Esophagus (tissue), 2 donors: ENCODE measurements at places on chromosomes 2 and 18. TPM values are rescaled to one million over a fixed set of nuclear protein-coding genes. Genes with fewer than 3 reads are reported as not detected.

CCDC88A gene
- polyA plus RNA-seq, result 7.0 TPM

HJURP gene
- 9.5 TPM for polyA plus RNA-seq

GPR17 gene
- 1.6 TPM for polyA plus RNA-seq

ST8SIA5 gene
- 0.02 TPM for polyA plus RNA-seq

EPHA4 gene
- polyA plus RNA-seq, result 4.5 TPM

C2orf15 gene
- polyA plus RNA-seq, result 0.63 TPM

LRRTM4 gene
- polyA plus RNA-seq, result not detected

FOXI3 gene
- polyA plus RNA-seq, result not detected

LRRC30 gene
- polyA plus RNA-seq, result not detected

VSNL1 gene
- polyA plus RNA-seq, result 35.7 TPM

PSMD14 gene
- polyA plus RNA-seq, result 32.2 TPM

GRHL1 gene
- polyA plus RNA-seq, result 94.7 TPM

DNAJC5G gene
- polyA plus RNA-seq, result 0.14 TPM

KCNE4 gene
- polyA plus RNA-seq, result 0.64 TPM

AP1S3 gene
- polyA plus RNA-seq, result 2.2 TPM

LRATD1 gene
- polyA plus RNA-seq, result 25.8 TPM

RFTN2 gene
- polyA plus RNA-seq, result 0.38 TPM

TWIST2 gene
- 5.2 TPM for polyA plus RNA-seq

ANKRD30B gene
- polyA plus RNA-seq, result not detected

SPP2 gene
- polyA plus RNA-seq, result not detected

UPP2 gene
- polyA plus RNA-seq, result not detected

ZNF396 gene
- polyA plus RNA-seq, result 0.74 TPM

B3GNT7 gene
- polyA plus RNA-seq, result 1.9 TPM

NCKAP5 gene
- polyA plus RNA-seq, result 3.0 TPM

CXCR1 gene
- polyA plus RNA-seq, result 0.11 TPM

COL3A1 gene
- 25.2 TPM for polyA plus RNA-seq

SLC25A12 gene
- 8.9 TPM for polyA plus RNA-seq

IL1F10 gene
- 0.51 TPM for polyA plus RNA-seq

SRD5A2 gene
- polyA plus RNA-seq, result not detected

TFCP2L1 gene
- 4.3 TPM for polyA plus RNA-seq

REEP1 gene
- polyA plus RNA-seq, result 2.9 TPM

NEU4 gene
- polyA plus RNA-seq, result 0.04 TPM

SLC9A2 gene
- 0.06 TPM for polyA plus RNA-seq

CRACDL gene
- polyA plus RNA-seq, result 15.8 TPM

PXDN gene
- polyA plus RNA-seq, result 1.1 TPM

SERPINB4 gene
- polyA plus RNA-seq, result 68.4 TPM

CNGA3 gene
- polyA plus RNA-seq, result 0.02 TPM

NEU2 gene
- not detected for polyA plus RNA-seq

NLRC4 gene
- polyA plus RNA-seq, result 0.12 TPM

KLHL41 gene
- polyA plus RNA-seq, result 0.31 TPM

DYNAP gene
- 27.8 TPM for polyA plus RNA-seq

GNLY gene
- polyA plus RNA-seq, result 1.2 TPM

VAMP8 gene
- polyA plus RNA-seq, result 430 TPM

ALPP gene
- not detected for polyA plus RNA-seq

CKAP2L gene
- 3.5 TPM for polyA plus RNA-seq

GALNT14 gene
- 17.2 TPM for polyA plus RNA-seq

SCN3A gene
- 0.04 TPM for polyA plus RNA-seq

TCF4 gene
- 4.8 TPM for polyA plus RNA-seq

NOSTRIN gene
- 3.4 TPM for polyA plus RNA-seq

LCT gene
- 0.01 TPM for polyA plus RNA-seq

ZNF2 gene
- 0.90 TPM for polyA plus RNA-seq

ASB18 gene
- not detected for polyA plus RNA-seq

LINC00305 gene
- polyA plus RNA-seq, result not detected

SERPINB13 gene
- 228 TPM for polyA plus RNA-seq

MRPL53 gene
- polyA plus RNA-seq, result 60.6 TPM

MGAT4A gene
- 2.8 TPM for polyA plus RNA-seq

TCF7L1 gene
- 4.0 TPM for polyA plus RNA-seq

HDHD2 gene
- 13.9 TPM for polyA plus RNA-seq

CREG2 gene
- polyA plus RNA-seq, result not detected
